GOT3 (cell line): ENCODE measurements at places on chromosomes 5 and 9.
A peak's percentile ranks its signal among the peaks of the same experiment; 100 is the strongest.

GRCh38 chr5:138752341-138752950 lies 779 bp upstream of the CTNNA1 start:
- no peak for DNase-seq

DNA sequence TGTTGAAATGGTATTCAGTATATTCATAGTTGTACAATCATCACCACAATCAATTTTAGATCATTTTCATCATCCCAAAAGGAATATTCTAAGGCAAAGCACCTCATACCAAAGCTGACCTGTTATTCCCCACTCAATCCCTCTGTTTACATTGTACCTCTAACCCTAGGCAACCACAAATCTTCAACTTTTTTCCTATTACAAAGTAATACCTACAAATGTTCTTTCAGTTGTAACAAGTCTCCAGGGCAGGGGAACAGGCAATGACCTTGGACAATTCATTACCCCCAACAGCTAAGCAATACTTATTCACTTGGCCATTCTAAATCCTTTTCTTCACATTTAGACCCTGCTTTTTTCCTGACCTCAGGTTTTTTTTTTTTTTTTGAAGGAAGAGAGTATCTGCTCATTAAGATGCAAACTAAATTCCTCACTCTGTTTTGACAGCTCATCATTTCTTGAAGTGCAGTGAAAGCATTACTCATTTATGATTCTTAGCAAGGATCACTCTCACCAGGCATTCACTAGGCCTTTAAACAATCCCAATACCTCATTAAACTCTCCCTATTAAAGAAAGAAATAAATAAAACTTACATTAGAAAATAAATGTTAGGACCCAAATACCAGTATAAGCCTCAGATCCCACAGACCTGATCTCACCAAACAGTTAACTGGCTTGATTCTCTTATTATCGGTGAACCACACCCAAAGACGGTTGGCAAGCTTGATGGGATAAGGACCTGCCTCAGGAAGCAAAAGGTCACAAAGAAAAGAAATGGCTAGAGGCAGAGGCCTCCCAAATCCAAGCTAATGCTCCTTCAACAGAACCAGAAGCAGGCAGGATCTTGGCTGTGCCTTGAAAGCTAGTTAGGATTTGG lies 15.3 kb downstream of the MTMR12 start:
- DNase-seq: no peak

DNA sequence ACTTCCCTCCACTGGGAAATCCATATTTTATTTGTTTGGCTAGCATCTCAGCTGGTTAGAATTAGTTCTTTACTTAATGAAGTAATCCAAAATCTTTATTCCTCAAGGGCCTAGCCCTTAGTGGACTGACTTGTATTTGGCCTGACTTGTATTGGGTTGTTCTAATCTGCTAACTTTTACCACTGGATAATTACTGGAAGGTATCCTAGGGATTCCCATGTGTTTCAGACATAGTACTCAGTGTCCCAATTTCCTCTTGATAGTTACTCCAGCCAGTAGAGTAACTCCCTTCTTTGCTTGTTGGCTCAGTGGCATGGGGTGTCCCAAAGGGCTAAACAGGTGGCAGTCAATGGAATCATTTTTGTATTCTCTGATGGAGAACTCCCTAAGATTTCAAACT lies 156.0 kb downstream of the DCP2 start:
- DNase-seq: no peak

- no peak for DNase-seq
Measured at GRCh38 chr5:176742246-176743105, 67.9 kb upstream of the UNC5A start.

DNA sequence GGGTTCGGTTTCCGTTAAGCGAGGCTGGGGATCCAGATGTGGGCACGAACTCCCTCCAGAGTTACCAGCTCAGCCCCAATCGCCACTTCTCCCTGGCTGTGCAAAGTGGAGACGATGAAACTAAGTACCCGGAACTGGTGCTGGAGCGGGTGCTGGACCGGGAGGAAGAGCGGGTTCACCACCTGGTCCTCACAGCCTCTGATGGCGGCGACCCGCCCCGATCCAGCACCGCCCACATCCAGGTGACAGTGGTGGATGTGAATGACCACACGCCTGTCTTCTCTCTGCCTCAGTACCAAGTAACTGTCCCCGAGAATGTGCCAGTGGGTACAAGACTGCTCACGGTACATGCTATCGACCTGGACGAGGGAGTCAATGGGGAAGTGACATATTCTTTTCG lies 803 bp downstream of the PCDHGA7 start:
- no peak for DNase-seq

DNA sequence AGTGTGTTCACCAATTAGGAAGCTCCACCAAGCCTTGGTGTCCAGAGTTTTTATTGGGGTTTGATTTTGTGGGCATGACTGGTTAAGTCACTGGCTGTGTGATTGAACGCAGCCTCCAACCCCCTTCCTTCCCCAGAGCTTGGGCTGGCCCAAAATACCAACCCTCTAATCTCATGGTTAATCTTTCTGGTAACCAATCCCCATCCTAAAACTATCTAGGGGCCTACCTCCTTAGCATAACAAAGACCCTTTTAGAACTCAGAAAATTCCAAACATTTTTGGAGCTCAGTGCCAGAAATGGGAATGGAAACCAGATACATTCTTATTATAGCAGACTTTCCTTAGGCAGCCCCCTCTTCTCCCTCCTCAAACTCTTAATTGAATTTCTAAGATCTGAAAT lies 35.9 kb upstream of the HRH2 start:
- no peak for DNase-seq

- peak; percentile 30 for DNase-seq
Measured at GRCh38 chr9:112041536-112042243, 133.4 kb downstream of the SUSD1 start.

GRCh38 chr5:1017691-1018455 lies 9.3 kb downstream of the NKD2 start:
- DNase-seq: no peak

DNA sequence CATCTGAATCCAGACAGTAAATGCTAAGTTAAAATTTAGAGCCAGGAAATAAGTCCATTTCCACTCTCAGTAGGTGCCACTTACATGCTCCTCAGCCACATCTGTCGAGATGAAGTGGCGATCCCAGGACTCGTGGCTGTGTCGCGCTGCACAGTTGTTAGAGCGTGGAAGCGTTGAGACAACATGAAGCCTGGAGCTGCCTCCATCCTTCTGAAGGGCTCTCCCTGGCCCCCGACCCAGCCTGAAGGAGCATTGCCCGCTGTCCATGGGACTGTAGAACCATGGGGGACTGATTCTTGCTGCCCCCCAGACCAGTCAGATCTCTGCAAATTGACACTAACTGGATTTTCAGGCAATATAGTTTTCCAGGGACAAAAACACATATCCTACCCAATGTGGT lies 58.9 kb downstream of the IRX1 start:
- DNase-seq: no peak

DNA sequence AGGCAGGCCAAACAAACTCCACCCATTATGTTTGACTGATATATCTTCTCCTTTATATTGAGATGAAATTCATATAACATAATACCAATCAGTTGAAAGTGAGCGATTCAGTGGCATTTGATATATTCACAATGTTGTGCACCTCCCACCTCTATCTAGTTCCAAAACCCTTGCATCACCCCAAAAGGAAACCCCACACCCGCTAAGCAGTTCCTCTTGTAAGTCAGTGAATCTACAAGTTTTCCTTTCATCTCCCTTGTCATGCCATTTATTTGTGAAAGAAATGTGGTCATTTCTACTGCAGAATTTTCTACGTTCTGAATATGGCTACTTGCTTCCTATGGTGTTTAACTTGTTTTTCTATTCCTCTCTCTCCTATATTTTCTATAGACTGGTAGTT lies 99.4 kb upstream of the PTPN3 start:
- no peak for DNase-seq

GRCh38 chr9:372128-372527 lies 157.5 kb downstream of the DOCK8 start:
- no peak for DNase-seq

- DNase-seq: no peak
Measured at GRCh38 chr9:133641396-133641655, 5.2 kb downstream of the DBH start.

DNA sequence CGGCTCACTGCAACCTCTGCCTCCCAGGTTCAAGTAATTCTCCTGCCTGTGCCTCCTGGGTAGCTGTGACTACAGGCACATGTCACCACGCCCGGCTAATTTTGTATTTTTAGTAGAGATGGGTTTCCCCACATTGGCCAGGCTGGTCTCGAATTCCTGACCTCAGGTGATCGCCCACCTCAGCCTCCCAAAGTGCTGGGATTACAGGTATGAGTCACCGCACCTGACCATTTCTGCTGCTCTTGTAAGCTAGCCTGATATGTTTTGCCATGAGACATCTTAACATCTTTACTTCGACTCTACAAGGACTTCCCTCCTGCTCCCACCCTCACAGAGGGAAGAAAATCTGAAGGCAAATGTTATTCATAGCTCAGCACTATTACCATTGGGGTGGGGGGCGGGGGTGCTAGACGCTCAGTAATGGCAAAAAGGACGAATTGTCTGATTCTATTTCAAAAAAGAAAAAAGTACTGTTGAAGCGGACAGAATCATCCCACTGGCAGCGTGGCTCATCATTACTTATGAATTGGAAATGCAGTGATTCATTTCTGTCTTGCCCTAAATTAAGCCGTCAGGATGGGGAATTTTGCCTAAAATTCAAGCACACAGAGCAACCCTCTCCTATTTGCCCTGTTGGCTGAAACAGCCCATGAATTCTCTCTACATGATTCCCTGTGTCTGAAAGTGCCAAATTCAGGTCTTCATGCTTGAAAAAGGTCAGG lies 46.4 kb upstream of the WWC1 start:
- no peak for DNase-seq

DNA sequence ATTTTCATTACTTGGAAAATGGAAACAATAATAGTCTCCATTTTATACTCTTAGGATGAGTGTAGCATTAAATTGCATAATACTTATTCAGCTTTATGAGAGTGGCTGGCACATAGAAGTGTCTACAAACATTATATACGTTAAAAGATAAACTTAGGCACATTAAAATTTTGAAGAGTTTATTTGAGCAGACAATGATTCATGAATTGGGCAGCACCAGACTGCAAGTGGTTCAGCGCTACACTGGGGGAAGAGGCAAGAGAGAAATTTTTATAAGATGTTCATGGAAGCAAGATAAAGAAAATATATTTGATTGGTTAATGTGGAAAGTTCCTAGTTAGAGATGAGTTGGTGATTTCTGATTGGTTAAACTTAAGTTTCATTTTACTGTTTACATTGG lies 243.7 kb downstream of the RASEF start:
- DNase-seq: no peak

- DNase-seq: no peak
Measured at GRCh38 chr9:101467690-101468089, 32.1 kb upstream of the ALDOB start.

DNA sequence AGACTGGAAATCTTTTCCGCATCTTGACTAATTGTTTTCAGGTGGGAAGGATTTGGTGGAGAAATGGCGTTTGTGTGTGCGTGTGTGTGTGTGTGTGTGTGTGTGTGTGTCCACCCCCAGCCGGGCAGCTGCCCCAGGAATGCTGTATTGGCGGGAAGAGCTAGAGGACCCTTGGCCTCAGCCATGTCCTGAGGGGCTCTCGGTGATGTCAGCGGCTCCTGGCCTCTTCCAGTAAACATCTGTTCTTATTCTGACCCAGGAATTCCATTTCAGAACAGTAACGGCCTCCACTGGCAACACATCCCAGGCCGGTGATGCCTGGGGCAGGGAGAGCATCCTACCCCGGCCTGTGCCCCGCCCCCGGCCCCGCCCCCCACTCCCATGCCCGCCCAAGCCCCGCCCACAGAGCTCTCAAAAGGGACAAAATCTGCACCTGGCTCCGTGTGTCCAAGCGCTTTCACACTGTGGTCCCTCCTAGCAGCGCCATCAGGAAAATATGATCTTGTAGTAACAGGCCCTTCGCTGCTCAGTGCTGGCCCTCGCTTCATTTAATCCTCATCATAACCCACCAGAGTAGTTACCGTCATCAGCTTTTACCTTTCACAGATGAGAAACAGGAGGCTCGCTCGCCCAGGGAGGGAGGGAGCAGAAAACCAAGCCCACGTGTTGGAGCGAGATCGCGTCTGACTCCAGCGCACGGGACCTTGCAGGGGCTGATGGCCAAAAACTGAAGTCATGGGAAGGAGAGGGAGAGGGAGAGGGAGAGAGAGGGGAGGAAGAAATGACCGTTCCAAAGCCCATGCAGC lies 18.9 kb downstream of the ADAMTS2 start:
- DNase-seq: no peak

- no peak for DNase-seq
Measured at GRCh38 chr5:81164936-81165335, 68.2 kb upstream of the CKMT2 start.

DNA sequence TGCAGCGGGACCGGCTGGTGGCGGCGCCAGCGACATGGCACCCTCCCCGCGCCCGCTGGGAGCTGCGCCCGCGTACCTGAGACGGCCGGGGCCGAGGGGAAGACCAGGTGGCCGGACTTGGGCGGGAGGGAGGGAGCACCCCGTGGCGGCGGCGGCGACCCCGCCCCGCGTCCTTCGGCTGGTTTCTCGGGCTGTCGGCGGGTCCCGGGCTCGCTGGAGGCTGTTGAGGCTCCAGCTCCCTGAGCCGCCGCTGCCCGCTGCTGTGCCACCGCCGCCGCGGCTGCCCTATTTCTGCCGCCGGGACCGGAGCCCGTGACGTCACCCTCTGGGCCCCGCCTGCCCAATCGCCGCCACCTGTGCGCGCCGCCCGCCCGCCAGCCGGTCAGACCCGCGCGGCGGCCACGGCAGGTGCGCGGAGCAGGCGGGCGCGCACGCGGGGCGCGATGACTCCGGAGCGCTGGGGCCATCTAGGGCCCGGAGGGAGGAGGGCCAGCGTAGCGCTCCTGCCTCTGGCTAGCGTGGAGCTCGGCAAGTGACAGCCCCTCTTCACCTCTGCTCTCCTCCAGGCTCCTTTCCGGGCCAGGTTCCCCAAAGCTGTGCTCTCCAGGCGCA lies at the start of gene FSTL4:
FSTL4 (minus strand) TSS at position 293 of the 612 bp plus-strand sequence.
- no peak for DNase-seq

GRCh38 chr5:17228821-17229291 lies 11.4 kb downstream of the BASP1 start:
- no peak for DNase-seq

DNA sequence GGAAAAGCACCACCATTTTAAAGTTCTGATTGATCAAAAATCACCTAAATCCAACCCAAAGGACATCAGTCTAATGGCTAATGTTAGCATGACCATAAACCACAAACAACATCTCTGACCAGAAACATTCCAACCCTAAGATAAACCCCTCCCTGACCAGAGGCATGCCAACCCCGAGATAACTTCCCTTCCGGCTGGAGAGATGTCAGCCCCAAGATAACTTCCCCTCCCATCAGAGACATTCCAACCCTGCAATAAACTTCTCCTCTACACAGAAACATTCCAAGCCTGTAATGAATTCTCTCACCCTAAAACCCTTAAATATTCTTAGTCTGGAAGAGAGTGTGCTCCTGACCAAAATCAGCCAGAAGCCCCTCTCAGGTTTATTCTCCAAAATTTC lies 364.3 kb downstream of the KCNN2 start:
- DNase-seq: no peak

DNA sequence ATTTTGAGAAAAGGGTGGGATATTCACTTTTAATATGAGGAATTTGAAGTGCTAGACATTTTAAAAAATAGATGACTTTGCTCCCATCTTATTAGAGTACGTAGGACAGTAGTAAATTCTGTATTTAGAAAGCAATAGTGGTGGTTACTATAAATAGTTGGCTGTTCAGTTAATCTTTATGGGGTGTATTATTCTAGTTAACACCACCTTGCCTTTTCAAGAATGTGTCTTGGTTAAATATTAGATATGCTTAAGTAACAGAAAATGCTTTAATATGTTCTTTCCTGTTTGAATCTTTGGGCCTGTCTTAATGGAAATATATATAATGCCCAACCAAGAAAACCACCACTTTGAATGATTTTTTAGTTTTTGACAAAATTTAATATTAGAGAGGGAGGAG lies 608.7 kb upstream of the FAM174A start:
- DNase-seq: no peak
